ENCODE measurements at places on chromosomes 1 and 21. TPM values are rescaled to one million over a fixed set of nuclear protein-coding genes. Genes with fewer than 3 reads are reported as not detected.

GRCh38 chr1:207644852-207645634 lies at the start of gene CR1L:
Gene CR1L (plus strand): TSS chr1:207645133. CDS start chr1:207645234, 101 bp downstream.
- DNase-seq: peak; percentile 76

GRCh38 chr1:44829506-44830384 lies 13.3 kb downstream of the PTCH2 start:
- no peak for DNase-seq

The KIAA0319L gene
- 77.3 TPM for total RNA-seq

GRCh38 chr1:1984560-1985070 lies 19.0 kb downstream of the CFAP74 start:
- DNase-seq: no peak

The FAM78B gene
- 0.32 TPM for total RNA-seq

- no peak for DNase-seq
These were observed 4.3 kb upstream of the CCN1 start for GRCh38 chr1:85576266-85576641.

- no peak for DNase-seq
These were observed 24.9 kb downstream of the SLC30A10 start for GRCh38 chr1:219903353-219903871.

DNA sequence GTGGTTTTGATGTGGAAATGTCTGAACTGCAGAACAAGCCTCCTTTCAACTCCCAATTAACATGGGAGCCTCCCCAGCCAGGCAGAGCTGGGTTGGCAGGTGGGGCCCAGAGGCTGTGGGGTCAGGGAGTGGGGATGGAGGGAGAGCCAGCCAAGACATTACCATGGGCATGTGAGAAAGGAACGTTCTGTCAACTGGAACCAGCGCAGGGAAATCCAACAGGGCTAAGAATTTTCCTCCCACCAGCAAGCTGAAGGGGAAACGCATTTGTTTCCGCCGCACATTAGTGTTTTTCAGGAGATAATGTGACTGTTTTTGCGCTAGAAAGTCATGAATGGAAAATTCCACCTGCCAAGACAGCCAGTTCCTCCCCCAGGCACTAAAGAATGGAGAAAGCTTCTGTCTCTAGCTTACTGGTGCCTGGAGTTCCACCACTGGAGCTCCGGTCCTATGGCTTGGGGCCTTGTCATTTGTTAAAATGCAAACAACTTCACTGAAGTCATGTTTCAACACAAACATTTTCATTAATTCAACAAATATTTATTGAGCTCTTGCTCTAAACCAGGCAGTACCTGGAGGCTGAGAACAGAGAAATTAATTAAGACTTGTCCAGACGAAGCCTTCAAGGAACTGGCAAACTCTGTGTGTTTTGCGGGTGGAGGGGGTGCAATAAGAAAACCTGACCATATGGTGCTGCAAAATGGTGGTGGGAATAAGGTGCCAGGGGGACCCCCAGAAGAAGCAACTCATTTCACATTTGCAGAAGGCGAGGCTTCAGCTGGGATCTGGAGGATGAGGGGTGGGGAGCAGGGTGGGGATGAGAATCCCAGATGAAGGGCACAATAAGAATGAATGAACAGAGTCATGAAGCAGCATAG lies 305.1 kb downstream of the MATN1 start:
- no peak for DNase-seq

The SHISA4 gene
- total RNA-seq: 14.3 TPM

- DNase-seq: no peak
These were observed 46.6 kb upstream of the RGS2 start for GRCh38 chr1:192762265-192762664.

The GNG12 gene
- 28.7 TPM for total RNA-seq

- DNase-seq: no peak
These were observed 75.2 kb downstream of the EVI5 start for GRCh38 chr1:92709738-92710137.

The RPE65 gene
- 0.95 TPM for total RNA-seq

DNA sequence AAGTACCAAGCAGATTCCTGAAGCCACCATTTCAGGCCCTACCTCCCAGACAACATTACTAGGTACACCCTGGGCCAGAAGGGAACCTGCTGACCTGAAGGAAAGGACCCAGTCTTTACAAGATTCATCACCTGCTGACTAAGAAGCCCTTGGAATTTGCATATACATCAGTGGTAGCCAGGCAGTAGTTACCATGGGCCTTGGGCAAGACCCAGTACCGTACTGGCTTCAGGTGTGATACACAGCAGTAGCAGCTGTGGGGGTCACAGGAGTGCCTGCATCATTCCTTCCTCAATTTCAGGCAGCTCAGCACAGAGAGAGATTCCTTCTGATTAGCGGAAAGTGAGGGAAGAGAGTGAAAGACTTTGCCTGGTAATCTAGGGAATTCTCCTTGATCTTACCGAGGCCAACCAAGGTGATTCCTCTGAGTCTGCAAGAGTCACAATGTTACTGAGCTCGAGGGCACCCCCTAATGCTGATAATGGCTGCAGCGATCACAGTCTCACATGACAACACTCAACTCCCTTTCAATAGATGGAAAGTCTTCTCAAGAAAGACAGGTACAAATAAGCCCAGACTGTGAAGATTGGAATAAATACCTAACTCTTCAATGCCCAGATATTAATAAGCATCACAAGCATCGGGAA lies 22.0 kb upstream of the UHMK1 start:
- DNase-seq: no peak

DNA sequence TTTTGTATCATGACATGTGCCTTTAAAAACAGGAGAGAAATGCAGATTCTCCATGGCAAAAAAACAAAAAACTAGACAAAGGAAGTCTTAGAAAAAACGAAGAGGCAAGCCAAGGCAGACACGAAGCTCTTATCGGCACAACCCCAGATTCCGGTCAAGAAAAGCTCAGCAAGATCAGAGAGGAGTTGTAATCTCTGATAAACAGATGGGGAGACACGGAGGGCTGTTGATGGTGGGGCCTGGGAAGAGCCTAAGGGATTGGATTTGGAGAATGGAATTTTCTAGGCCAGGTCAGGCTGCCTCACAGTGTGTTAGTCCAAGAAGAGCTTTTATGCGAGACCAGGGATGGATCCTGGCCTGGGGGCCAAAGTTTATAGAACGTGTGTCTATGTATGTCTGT lies 96.2 kb upstream of the AKT3 start:
- DNase-seq: no peak

GRCh38 chr1:46315669-46316403 lies 12.3 kb downstream of the UQCRH start:
- no peak for DNase-seq

DNA sequence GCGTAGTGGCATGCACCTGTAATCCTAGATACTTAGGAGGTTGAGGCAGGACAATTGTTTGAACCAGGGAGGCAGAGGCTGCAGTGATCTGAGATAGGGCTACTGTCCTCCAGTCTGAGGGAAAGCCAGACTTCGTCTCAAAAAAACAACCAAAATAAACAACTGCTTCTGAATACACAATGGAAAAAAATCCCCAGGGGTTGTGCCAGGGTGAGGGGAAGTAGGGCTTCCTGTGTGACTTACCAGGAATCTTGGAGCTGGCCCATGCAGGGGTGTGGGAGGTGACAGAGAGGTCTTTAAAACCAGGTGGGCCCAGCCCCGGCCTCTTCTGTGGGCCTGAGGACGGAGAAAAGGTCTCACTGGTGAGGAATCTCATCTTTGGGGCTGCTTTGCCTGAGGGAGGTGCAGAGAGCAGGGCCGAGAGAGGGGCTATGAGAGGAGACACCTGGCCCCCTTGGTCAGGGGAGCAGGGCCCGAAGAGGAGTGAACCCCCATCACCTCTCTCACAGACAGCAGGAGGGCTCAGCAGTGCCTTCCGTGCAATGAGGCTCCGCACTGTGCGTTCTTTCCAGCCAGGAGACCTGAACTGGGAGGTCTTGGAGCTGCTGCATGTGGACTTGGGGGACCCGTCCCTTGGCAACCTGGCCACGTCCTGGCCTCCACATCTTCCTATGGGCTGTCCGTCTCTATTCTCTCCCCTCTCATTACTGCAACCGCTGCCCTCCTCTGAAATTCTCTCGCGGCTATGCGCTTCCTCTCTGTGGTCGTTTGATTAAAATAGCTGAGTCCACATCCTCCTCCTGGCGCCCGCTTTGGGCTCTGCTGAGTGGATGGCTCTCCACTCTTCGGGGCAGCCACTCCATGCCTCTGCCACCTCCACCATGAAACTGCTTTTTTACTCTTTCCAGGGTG lies 10.7 kb downstream of the PLA2G5 start:
- DNase-seq: no peak

- no peak for DNase-seq
These were observed 121.6 kb upstream of the SLC25A33 start for GRCh38 chr1:9417695-9418094.

DNA sequence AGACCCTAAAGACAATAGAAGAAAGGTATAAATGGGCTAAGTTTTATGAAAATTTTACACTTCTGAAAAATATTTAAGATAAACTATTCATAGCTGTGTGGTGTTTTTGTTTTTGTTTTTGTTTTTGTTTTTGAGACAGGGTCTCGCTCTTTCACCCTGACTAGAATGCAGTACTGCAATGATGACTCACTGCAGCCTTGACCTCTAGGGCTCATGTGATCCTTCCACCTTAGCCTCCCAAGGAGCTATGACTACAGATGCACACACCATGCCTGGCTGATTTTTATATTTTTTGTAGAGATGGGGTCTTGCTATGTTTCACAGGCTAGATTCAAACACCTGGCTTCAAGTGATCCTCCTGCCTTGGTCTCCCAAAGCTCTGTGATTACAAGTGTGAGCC lies 66.6 kb downstream of the PUM1 start:
- no peak for DNase-seq

DNA sequence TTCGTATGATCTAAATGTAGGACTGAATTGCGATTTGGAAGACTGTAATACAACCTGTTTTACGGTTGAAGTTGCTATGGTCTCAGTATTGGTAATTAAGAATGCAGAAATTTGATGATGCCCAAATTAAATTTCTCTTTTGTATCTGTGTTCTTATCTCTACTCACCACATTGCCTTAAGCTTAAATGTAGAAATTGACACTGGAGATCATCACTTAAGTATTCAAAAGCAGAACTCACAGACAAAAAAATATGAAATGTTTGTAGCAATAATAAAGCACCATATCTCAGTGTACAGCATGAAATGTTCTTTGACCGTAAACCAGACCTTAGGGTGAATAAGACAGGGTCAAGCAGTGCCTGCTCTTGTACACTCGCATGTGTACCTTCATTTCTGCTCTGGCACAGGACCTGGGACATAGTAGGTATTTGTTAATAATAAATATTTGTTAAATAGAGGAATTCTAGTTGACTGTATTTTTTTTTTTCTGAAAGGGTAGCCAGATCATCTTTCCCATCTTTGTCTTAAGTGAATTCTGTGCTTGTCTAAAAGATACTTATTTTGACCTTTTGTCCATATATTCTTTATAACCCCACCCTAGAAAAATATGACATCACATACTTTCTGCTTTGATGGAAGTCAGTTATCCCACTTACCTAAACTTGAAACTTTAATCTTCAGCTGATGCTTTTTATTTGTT lies 1.5 kb downstream of the CDC7 start:
- DNase-seq: no peak

GRCh38 chr1:245444945-245445344 lies 290.2 kb downstream of the KIF26B start:
- no peak for DNase-seq

GRCh38 chr1:162954824-162955223 lies 93.8 kb upstream of the CCDC190 start:
- peak; percentile 86 for DNase-seq

DNA sequence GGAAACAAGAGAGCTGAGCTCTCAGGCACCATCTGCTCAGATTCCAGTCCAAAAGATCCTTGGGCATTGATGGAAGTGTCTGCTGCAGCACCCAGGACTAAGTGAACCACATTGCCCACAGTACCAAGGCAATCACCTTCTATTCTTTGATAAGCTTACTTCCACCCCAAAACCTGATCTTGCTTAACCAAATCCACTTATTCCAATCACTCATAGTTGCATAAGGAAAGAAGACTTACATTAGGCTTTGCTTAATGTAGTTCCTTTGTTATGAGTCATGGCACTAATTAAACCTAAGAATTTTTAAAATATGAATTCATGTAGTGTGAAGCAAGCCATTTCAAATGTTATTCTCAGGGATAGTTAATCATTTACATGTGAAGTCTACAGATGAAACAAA lies 84.5 kb downstream of the UCHL5 start:
- no peak for DNase-seq

DNA sequence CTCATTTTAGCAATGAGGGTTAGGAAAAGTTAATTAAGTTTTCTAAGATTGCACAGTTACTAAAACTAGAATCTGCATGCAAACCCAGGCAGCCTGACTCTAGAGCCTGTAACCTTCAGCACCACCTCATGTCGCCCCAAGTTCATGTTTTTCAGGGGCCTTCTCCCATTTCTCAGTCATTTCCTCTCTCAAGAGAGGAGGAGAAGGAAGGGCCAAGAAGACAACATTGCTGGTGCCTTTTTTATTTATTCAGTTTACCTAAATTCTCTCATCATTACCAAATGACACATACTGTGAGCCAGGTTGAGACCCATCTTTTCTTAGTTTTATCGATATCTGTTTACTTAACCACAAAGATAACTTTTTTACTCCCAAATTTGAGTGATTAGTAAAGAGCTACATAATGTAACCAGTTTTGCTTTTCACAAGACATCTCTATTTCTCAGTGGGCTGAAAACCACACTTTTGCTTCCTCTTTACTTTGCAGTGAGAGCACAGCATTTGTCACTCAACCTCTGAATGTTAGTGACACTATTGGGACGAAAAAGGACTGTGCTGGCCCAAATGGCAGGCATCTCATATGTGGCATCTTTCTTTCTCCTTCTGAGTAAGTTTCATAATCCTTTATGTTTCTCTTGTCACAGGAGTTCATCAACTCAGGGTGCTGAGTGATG lies at the start of gene CD101:
Gene CD101 (plus strand): TSS at position 507 of the 674 bp plus-strand sequence. CDS start 58 bp downstream, at position 565.
- no peak for DNase-seq

- DNase-seq: peak; percentile 38
These were observed 470 bp upstream of the MTMR11 start for GRCh38 chr1:149936992-149937705.

The SLAMF6 gene
- not detected for total RNA-seq

GRCh38 chr1:51516649-51517158 lies 2.4 kb downstream of the EPS15 start:
- no peak for DNase-seq

- DNase-seq: no peak
These were observed 84.3 kb downstream of the ELAVL4 start for GRCh38 chr1:50193002-50193401.

DNA sequence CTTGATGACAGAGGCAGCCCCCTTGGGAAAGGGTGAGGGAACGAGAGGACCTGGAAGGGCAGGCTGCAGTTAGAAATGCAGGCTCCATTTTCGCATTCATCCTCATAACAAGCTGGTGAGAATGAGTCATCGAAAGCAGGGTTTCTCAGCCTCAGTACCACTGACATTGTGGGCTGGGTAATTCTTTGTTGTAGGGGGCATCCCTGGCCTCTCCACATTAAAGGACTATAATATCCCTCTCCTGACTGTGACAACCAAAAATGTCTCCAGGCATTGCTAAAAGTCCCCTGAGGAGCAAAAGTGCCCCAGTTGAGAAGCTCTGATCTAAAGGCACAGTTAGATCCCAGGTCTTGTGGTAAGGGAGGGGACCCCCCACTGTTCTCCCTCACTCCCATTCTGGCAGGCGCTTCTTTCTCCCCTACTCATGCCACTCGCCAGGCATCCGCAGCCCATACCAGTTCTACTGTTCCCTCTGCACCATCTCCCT lies 20.4 kb downstream of the KCNN3 start:
- no peak for DNase-seq

The C4BPB gene
- total RNA-seq: not detected
